ENCODE measurements at places on chromosomes 5 and 9. TPM values are rescaled to one million over a fixed set of nuclear protein-coding genes. Genes with fewer than 3 reads are reported as not detected.

Gene CCDC192
- total RNA-seq, result not detected

Gene RALGPS1
- total RNA-seq, result 39.7 TPM

Gene TMOD1
- total RNA-seq, result 38.6 TPM

Gene SPINK1
- not detected for total RNA-seq

Gene NIPAL4
- not detected for total RNA-seq

Gene CDC20B
- not detected for total RNA-seq

Gene SPAG8
- 4.7 TPM for total RNA-seq

DNA sequence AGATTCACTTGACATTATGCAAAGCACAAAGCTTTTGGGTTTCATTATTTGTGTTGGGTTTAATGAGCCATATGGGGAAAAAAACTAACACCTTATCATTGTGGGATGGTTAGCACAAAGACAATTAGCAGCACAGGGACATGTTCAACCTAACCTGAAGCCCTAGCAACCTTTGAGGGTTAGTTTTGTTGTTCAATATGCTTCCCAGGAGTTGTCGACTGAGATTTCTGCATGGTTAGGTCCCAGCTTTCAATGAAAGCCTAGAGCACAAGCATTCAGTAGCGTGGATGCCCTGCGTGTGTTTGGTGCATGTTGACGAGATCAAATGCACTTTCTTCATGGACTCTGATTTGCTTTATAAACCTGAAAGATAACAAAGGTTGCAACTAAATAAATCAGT is 565.2 kb upstream of the TLE4 start:
- no peak overlapping the region for H3K4me3 ChIP-seq
- no peaks in the 10 kb centered on the region for H3K36me3 ChIP-seq
- no peak overlapping the region for H3K27ac ChIP-seq
- no peaks in the 10 kb centered on the region for H3K4me1 ChIP-seq
- no peak for DNase-seq
- no peaks in the 10 kb centered on the region for H3K27me3 ChIP-seq

- DNase-seq, result no peak
- H3K27ac ChIP-seq, result no peak overlapping the region
- H3K36me3 ChIP-seq, result no peaks in the 10 kb centered on the region
- H3K4me3 ChIP-seq, result no peak overlapping the region
- H3K27me3 ChIP-seq, result no peaks in the 10 kb centered on the region
These were observed 38.9 kb downstream of the PSMB7 start for GRCh38 chr9:124376329-124376728.

DNA sequence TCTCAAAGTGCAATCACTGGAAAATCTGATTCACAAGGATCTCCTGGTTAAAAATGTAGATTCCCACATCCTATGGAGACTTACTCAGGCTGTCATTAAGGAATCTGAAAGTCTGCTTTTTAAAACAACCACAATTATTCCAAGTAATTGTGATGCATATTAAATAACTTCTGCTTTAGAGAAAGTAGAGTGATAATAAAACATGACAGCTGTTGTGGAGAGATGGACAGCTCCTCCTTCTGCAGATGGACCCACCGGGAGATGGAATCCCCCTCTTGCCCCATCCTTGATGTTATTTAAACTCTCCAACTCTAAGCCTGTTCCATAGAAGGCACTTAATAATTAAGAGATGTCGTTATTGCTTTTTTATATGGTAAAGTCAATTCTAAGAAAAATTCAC is 802.2 kb downstream of the CDH12 start:
- DNase-seq, result no peak
- no peak overlapping the region for H3K27ac ChIP-seq
- no peaks in the 10 kb centered on the region for H3K36me3 ChIP-seq
- H3K4me1 ChIP-seq, result no peaks in the 10 kb centered on the region
- H3K4me3 ChIP-seq, result no peak overlapping the region
- no peaks in the 10 kb centered on the region for H3K27me3 ChIP-seq

DNA sequence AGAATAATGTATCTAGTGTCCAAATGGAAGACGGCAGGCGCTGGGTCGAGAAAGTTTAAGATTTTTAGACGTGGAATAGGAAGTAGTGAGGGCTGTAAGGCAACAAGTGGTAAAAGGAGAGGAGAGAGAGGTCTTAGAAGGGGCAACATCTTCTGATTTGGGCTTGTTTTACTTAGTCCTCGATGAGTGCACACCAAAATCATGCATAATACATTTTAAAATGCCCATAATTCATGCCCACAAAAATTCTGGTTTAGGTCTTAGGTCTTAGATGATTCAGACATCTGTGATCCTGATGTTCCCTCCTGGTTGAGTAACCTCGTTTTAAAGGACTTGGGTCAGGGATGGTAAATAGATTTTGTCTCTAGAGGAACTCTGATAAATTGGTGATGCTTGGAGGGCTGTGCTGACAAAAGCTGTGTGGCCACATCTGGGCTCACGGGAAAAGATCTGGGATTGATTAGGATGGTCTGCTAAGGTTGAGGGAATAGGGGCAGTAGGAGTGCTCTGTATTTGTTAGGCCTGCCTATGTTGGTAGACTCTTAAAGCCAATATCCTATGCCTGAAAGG is 476.3 kb downstream of the CCDC171 start:
- DNase-seq, result no peak
- H3K36me3 ChIP-seq, result no peaks in the 10 kb centered on the region
- no peak overlapping the region for H3K27ac ChIP-seq

DNA sequence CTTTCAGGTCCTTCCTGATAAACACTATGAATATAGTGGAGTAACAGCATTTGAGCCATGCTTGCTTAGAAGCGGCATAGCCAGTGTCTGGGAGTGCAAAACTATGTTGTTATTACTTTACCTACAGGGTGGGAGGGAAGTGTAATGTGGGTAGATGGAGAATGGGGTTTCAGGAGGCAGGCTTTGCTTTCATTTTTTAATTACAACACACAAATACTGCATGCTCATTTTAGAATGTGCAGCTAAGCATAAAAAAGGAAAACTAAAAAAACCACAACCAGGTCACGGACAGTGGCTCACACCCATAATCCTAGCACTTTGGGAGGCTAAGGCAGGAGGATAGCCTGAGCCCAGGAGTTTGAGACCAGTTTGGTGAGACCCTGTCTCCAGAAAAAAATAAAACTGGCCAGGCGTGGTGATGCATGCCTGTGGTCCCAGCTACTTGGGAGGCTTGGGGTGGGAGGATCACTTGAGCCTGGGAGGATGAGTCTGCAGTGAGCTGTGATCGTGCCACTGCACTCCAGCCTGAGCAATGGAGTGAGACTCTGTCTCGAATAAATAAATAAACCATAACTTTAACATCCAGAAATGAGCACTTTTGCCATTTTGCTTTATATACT is 20.2 kb downstream of the HAVCR1 start:
- H3K27ac ChIP-seq, result no peak overlapping the region
- H3K4me1 ChIP-seq, result no peaks in the 10 kb centered on the region
- no peaks in the 10 kb centered on the region for H3K27me3 ChIP-seq
- no peak overlapping the region for H3K4me3 ChIP-seq

- no peaks in the 10 kb centered on the region for H3K36me3 ChIP-seq
- no peak overlapping the region for H3K27ac ChIP-seq
- no peak for DNase-seq
These were observed 11.0 kb upstream of the DENND1A start for GRCh38 chr9:123940721-123941523.

- DNase-seq, result no peak
- H3K27me3 ChIP-seq, result no peaks in the 10 kb centered on the region
- no peaks in the 10 kb centered on the region for H3K4me1 ChIP-seq
- H3K4me3 ChIP-seq, result no peak overlapping the region
- H3K27ac ChIP-seq, result no peak overlapping the region
These were observed 526.7 kb upstream of the TYRP1 start for GRCh38 chr9:12166518-12166917.

GRCh38 chr5:4700069-4700468 is 440.1 kb upstream of the ADAMTS16 start:
- H3K4me3 ChIP-seq, result no peak overlapping the region
- no peaks in the 10 kb centered on the region for H3K27me3 ChIP-seq
- no peaks in the 10 kb centered on the region for H3K36me3 ChIP-seq
- H3K27ac ChIP-seq, result no peak overlapping the region
